Activated CD8-positive, alpha-beta T cell treated with anti-CD3 and anti-CD28 coated beads, Interleukin-2, amount 10 ng/mL, durations not matched to agents 7 days and 5 days (primary cell): ENCODE measurements at places on chromosomes 1 and 21. TPM values are rescaled to one million over a fixed set of nuclear protein-coding genes. Genes with fewer than 3 reads are reported as not detected.

The GCSAML gene
- total RNA-seq, result not detected

- no peaks in the 10 kb centered on the region for H3K27me3 ChIP-seq
- H3K4me1 ChIP-seq, result no peaks in the 10 kb centered on the region
- no peak for DNase-seq
- no peak overlapping the region for H3K4me3 ChIP-seq
These were observed 10.6 kb downstream of the SLC35D1 start for GRCh38 chr1:67043366-67043765.

DNA sequence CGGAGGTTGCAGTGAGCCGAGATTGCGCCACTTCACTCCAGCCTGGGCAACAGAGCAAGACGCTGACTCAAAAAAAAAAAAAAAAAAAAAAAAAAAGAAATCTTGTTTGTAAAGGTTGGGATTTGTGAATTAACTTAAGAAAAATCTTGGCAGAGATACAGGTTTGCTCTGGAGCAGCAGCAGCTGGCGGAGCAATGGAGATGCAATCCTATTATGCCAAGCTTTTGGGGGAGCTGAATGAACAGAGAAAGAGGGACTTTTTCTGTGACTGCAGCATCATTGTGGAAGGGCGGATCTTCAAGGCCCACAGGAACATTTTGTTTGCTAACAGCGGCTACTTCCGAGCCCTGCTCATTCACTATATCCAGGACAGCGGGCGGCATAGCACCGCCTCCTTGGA, 5.6 kb downstream of the ZBTB8B start:
- H3K36me3 ChIP-seq, result no peaks in the 10 kb centered on the region
- no peak overlapping the region for H3K4me3 ChIP-seq
- H3K27me3 ChIP-seq, result peaks cover 19% of the 10 kb centered on the region
- DNase-seq, result no peak

- no peak for DNase-seq
- no peak overlapping the region for H3K4me3 ChIP-seq
- H3K4me1 ChIP-seq, result no peaks in the 10 kb centered on the region
- H3K27ac ChIP-seq, result no peak overlapping the region
These were observed 153.2 kb downstream of the PIK3R3 start for GRCh38 chr1:45979074-45979777.

DNA sequence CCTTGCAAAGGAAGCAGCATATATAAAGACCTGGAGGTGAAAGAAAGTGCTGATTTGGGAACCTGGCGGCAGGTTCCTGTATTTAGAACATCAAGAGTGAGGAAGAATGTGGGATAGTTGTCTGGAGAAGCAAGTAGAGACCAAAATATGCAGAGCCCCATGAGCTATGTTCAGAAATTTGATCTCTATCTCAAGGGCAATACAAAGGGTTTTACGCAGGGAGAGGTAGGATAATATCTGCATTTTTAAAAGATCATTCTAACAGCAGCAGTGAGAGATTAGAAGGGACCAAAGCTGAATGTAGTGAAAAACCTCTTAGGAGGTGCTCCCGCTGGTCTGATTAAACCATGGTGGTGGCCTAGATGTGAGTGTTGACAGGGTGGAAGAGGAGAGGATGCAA, 453.9 kb upstream of the PKN2 start:
- no peaks in the 10 kb centered on the region for H3K4me1 ChIP-seq
- DNase-seq, result no peak
- H3K4me3 ChIP-seq, result no peak overlapping the region
- H3K27me3 ChIP-seq, result no peaks in the 10 kb centered on the region

The C1orf185 gene
- not detected for total RNA-seq

- H3K4me3 ChIP-seq, result no peak overlapping the region
- DNase-seq, result no peak
- H3K36me3 ChIP-seq, result no peaks in the 10 kb centered on the region
- no peak overlapping the region for H3K27ac ChIP-seq
- H3K27me3 ChIP-seq, result peaks cover 11% of the 10 kb centered on the region
These were observed 23.2 kb upstream of the RGSL1 start for GRCh38 chr1:182426442-182427430.

GRCh38 chr1:48687282-48688045, 89.2 kb downstream of the BEND5 start:
- no peaks in the 10 kb centered on the region for H3K36me3 ChIP-seq
- H3K27me3 ChIP-seq, result no peaks in the 10 kb centered on the region
- DNase-seq, result no peak
- no peaks in the 10 kb centered on the region for H3K4me1 ChIP-seq
- H3K27ac ChIP-seq, result no peak overlapping the region
- no peak overlapping the region for H3K4me3 ChIP-seq

The HHIPL2 gene
- 0.18 TPM for total RNA-seq

- peak; percentile 68 for DNase-seq
- H3K4me1 ChIP-seq, result peaks cover 74% of the 10 kb centered on the region
- no peaks in the 10 kb centered on the region for H3K27me3 ChIP-seq
- H3K27ac ChIP-seq, result peak overlapping the region; percentile 72
- peaks cover 43% of the 10 kb centered on the region for H3K36me3 ChIP-seq
- H3K4me3 ChIP-seq, result peak overlapping the region; percentile 98
These were observed 1.1 kb downstream of the AGTRAP start for GRCh38 chr1:11736746-11737639.

- DNase-seq, result no peak
- H3K4me3 ChIP-seq, result no peak overlapping the region
- H3K36me3 ChIP-seq, result no peaks in the 10 kb centered on the region
- no peak overlapping the region for H3K27ac ChIP-seq
- H3K4me1 ChIP-seq, result no peaks in the 10 kb centered on the region
These were observed 10.2 kb upstream of the CREG1 start for GRCh38 chr1:167563579-167564246.

The AJAP1 gene
- total RNA-seq, result not detected

GRCh38 chr21:45802956-45803617, 159.6 kb downstream of the PCBP3 start:
- H3K36me3 ChIP-seq, result no peaks in the 10 kb centered on the region
- no peak for DNase-seq
- no peak overlapping the region for H3K4me3 ChIP-seq

- H3K4me3 ChIP-seq, result no peak overlapping the region
- DNase-seq, result no peak
- H3K36me3 ChIP-seq, result no peaks in the 10 kb centered on the region
- H3K4me1 ChIP-seq, result peaks cover 12% of the 10 kb centered on the region
- H3K27ac ChIP-seq, result no peak overlapping the region
- peaks cover 18% of the 10 kb centered on the region for H3K27me3 ChIP-seq
These were observed 7.9 kb upstream of the NT5C1A start for GRCh38 chr1:39679821-39680220.

The ZNF281 gene
- 13.5 TPM for total RNA-seq

DNA sequence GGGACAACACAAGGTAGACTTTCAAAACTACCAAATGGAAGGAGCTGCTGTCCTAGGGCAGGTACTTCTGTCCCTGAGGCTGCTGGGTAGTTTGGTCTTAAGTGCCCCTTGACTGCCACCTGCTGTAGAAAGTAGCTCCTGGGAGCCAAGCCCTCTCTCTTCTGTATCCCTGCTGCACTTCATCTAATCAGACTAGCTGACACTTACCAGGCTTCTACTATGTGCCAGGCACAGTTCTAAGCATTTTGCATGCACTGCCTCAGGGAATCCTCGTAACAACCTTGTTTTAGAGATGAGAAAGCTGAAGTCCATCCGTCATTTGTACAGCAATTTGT, 15.9 kb upstream of the SRSF4 start:
- H3K4me1 ChIP-seq, result peaks cover 25% of the 10 kb centered on the region
- H3K27ac ChIP-seq, result no peak overlapping the region
- H3K4me3 ChIP-seq, result no peak overlapping the region

- H3K4me3 ChIP-seq, result no peak overlapping the region
- peaks cover 11% of the 10 kb centered on the region for H3K36me3 ChIP-seq
- H3K27me3 ChIP-seq, result peaks cover 3% of the 10 kb centered on the region
These were observed 192.2 kb downstream of the FASLG start for GRCh38 chr1:172851077-172851476.

The PLA2G5 gene
- not detected for total RNA-seq

- H3K4me1 ChIP-seq, result peaks cover 73% of the 10 kb centered on the region
- DNase-seq, result no peak
- H3K4me3 ChIP-seq, result peak overlapping the region; percentile 76
- no peak overlapping the region for H3K27ac ChIP-seq
These were observed 40.5 kb downstream of the CD34 start for GRCh38 chr1:207870306-207871031.

- peaks cover 32% of the 10 kb centered on the region for H3K36me3 ChIP-seq
- H3K4me1 ChIP-seq, result peaks cover 14% of the 10 kb centered on the region
- no peak overlapping the region for H3K4me3 ChIP-seq
These were observed 1.9 kb upstream of the LHX8 start for GRCh38 chr1:75132242-75132811.

GRCh38 chr1:231973830-231974229, 347.2 kb downstream of the DISC1 start:
- no peaks in the 10 kb centered on the region for H3K27me3 ChIP-seq
- H3K4me1 ChIP-seq, result peaks cover 12% of the 10 kb centered on the region
- H3K27ac ChIP-seq, result no peak overlapping the region
- no peak for DNase-seq
- no peaks in the 10 kb centered on the region for H3K36me3 ChIP-seq

The PYHIN1 gene
- 12.5 TPM for total RNA-seq

- peaks cover 41% of the 10 kb centered on the region for H3K27me3 ChIP-seq
- peak; percentile 83 for DNase-seq
- no peaks in the 10 kb centered on the region for H3K36me3 ChIP-seq
- H3K4me1 ChIP-seq, result peaks cover 9% of the 10 kb centered on the region
These were observed 13.9 kb upstream of the CAMK1G start for GRCh38 chr1:209569455-209570207.

GRCh38 chr1:226433341-226433720, 25.4 kb upstream of the PARP1 start:
- peaks cover 16% of the 10 kb centered on the region for H3K27me3 ChIP-seq
- no peak overlapping the region for H3K27ac ChIP-seq
- no peaks in the 10 kb centered on the region for H3K36me3 ChIP-seq
- DNase-seq, result no peak
- H3K4me1 ChIP-seq, result peaks cover 11% of the 10 kb centered on the region

The IL20 gene
- not detected for total RNA-seq

The PCP4 gene
- not detected for total RNA-seq

- peak overlapping the region; percentile 6 for H3K27ac ChIP-seq
- peak overlapping the region; percentile 2 for H3K4me3 ChIP-seq
- no peak for DNase-seq
- no peaks in the 10 kb centered on the region for H3K27me3 ChIP-seq
- H3K36me3 ChIP-seq, result peaks cover 4% of the 10 kb centered on the region
These were observed 13.8 kb downstream of the TP53BP2 start for GRCh38 chr1:223831755-223832636.

- H3K27me3 ChIP-seq, result peaks cover 11% of the 10 kb centered on the region
- H3K36me3 ChIP-seq, result no peaks in the 10 kb centered on the region
- no peak overlapping the region for H3K27ac ChIP-seq
- no peak for DNase-seq
These were observed 46.5 kb downstream of the LAMC1 start for GRCh38 chr1:183069562-183070216.

- no peak overlapping the region for H3K4me3 ChIP-seq
- H3K36me3 ChIP-seq, result no peaks in the 10 kb centered on the region
- peaks cover 16% of the 10 kb centered on the region for H3K4me1 ChIP-seq
- DNase-seq, result no peak
- no peak overlapping the region for H3K27ac ChIP-seq
These were observed 251.0 kb downstream of the RHOU start for GRCh38 chr1:228986093-228986904.

DNA sequence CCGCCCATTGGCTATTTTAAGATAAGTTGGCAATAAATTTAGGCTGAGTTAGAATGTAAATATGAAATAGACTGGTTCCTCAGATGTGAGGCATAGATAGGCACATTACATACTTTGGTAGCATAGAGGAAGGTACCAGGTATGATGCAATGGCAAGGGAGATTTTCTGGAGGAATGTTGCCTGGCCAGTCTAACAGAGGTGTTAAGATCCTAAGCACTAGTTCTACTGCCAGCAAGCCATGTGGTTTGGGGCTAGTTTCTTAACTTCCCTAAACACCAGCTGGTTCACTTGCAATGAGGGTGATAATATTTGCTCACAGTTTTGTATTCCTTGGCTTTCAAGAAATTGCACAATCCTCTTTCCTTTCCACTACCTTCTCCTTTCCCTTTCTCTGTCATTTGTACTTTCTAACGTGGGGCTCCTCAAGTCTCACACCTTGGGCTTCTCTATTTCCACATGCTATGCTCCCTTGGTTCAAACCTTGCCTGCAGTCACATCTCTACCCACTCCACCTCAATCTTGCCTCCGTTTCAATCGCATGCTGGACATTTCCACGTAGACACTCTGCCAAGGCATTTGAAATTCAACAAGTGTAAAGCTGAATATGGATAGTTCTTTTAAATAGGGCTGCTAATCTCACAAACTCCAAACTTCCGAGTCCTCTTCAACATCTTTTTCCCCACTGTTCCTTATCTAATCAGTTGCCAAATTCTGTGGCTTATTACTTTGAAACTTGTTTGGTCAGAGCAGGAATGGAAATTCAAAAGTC, 4.7 kb upstream of the CD55 start:
- H3K4me3 ChIP-seq, result no peak overlapping the region
- H3K4me1 ChIP-seq, result peaks cover 17% of the 10 kb centered on the region
- DNase-seq, result no peak
- no peak overlapping the region for H3K27ac ChIP-seq
- peaks cover 2% of the 10 kb centered on the region for H3K27me3 ChIP-seq

- H3K4me1 ChIP-seq, result no peaks in the 10 kb centered on the region
- H3K4me3 ChIP-seq, result no peak overlapping the region
- H3K27ac ChIP-seq, result no peak overlapping the region
- no peaks in the 10 kb centered on the region for H3K27me3 ChIP-seq
- no peaks in the 10 kb centered on the region for H3K36me3 ChIP-seq
- DNase-seq, result no peak
These were observed 170.3 kb downstream of the HHIPL2 start for GRCh38 chr1:222377428-222378088.

The SDF4 gene
- 96.9 TPM for total RNA-seq

DNA sequence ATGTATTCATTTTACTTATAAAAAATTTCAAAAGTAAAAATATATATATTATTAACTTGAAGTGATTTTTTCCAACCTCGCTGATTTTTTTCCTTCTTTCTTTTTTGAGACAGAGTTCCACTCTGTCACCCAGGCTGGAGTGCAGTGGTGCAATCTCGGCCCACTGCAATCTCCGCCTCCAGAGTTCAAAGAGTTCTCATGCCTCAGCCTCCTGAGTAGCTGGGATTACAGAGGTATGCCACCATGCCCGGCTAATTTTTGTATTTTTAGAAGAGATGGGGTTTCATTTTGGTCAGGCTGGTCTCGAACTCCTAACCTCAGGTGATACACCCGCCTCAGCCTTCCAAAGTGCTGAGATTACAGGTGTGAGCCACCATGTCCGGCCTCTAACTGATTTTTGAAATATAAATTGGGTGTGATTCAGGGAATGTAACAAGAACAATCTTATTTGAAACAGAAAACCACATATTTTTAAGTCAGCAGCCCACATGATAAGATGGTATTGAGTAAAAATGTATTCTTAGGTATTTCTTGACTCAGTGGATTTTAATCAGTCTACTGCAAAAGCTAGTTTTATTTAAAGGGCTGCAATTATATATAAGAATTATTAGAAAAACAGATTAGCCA, 30.0 kb downstream of the ZBTB8B start:
- no peak overlapping the region for H3K27ac ChIP-seq
- DNase-seq, result no peak
- peaks cover 35% of the 10 kb centered on the region for H3K27me3 ChIP-seq
- H3K4me3 ChIP-seq, result no peak overlapping the region

GRCh38 chr1:243595527-243596210, 254.4 kb downstream of the AKT3 start:
- peaks cover 13% of the 10 kb centered on the region for H3K36me3 ChIP-seq
- peaks cover 37% of the 10 kb centered on the region for H3K4me1 ChIP-seq
- H3K27me3 ChIP-seq, result no peaks in the 10 kb centered on the region
- peak overlapping the region; percentile 37 for H3K4me3 ChIP-seq

- no peak overlapping the region for H3K4me3 ChIP-seq
- H3K36me3 ChIP-seq, result no peaks in the 10 kb centered on the region
- no peaks in the 10 kb centered on the region for H3K4me1 ChIP-seq
- no peak overlapping the region for H3K27ac ChIP-seq
These were observed 248.7 kb upstream of the DAB1 start for GRCh38 chr1:57672346-57673140.
